ENCODE measurements at places on chromosomes 5 and 9. TPM values are rescaled to one million over a fixed set of nuclear protein-coding genes. Genes with fewer than 3 reads are reported as not detected.
A peak's percentile ranks its signal among the peaks of the same experiment; 100 is the strongest.

GRCh38 chr5:76204713-76205112, 121.5 kb downstream of the SV2C start:
- DNase-seq, result no peak

- no peak for DNase-seq
Measured at GRCh38 chr5:139430015-139430414, 9.3 kb downstream of the DNAJC18 start.

DNA sequence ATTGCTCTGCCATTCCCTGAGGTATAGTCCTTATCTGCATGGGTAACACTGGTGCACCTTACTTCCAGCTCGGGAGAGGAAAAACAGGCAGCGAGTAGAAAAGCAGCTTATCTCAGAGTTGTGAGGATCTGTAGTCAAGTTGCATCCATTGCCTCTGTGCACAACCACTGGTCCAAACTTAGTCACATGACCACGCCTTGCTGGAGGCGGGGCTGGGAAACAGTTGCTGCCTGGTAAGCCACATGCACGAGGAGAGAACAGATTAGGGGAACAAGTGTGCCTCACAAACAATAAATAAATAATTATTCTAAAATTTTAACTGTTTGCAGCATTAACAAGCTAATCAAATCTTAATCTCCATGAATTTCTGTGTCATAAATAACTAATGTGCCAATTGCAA, 18.6 kb downstream of the ZNF622 start:
- peak; percentile 21 for DNase-seq

DNA sequence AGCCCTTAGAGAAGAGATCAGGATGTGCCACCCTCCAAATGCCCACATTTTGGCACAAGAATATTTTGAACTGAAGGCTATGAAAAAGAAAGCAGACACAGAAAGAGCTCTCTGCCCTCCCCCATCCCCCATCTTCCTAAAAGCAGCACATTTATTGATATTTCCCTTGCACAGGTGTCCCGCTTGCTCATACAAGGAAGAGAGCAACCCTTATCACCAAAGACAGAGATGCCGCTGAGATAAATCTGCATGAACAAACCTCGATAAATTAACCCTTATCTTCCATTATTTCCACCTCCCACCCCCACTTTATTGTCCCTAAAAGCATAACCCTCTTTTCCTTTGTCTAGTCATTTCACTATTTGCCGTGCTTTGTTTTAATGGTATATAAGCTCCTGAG, 1.8 kb downstream of the SLC28A3 start:
- no peak for DNase-seq

DNA sequence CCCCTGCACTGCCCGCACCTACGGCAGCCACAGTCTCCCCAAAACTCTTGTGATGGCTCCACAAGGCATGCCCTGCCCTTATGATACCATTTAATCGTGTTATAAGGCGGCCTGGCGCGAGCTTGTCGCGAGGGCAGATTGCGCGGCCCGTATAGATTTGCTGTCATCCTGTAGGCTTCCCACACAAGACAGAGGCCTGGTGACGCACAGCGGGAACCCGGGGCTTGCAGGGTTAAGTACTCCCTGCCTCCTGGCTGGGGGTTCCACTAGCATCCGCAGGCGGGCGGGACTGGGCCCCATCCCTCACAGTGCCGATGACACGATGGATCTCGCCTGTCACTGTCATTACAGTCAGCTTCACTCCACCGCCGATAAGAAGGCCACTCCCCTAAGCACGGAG, 364.9 kb upstream of the IRX2 start:
- DNase-seq, result peak; percentile 7

DNA sequence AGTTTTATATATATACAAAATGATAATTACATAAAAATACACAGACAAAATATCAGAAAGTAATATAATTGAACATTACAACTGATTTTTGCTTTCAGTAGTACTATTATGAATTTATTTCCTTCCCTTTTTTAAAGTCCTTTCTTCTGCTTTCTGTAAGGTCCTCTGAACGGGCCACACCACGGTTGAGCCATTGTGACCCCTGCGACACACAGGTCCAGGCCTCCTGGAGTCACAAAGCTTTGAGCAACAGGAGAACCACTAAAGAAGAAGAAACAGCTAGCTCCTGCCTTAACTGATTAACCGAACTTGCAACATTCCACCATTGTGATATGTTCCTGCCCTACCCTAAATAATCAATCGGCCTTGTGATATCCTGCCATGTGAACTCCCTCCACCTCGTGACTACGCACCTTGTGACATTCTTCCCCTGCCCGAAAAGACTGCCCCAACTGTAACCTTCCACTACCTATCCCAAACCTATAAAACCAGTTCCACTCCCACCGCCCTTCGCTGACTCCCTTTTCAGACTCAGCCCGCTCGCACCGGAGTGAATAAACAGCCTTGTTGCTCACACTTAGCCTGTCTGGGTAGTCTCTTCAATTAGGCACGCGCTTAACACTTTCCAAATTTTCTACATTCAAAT, 375.0 kb upstream of the RFX3 start:
- DNase-seq, result no peak

DNA sequence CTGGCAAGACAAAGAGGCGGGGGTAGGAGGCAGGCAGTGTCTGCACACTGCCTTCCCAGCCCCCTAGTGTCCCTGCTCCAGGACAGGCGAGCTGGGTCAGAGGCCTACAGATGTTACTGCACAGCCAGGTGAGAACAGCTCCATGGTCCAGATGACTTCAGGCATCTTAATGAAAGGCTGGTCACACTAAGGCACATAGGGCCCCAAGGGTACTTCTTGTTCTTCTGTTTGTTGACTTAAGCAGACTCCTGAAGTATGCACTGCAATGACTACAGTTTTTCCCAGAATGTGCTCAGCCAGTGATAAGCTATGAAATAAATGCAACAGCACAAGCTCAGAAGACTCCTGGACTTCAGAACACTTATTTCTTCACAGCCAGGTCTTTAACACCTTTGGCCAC, 27.4 kb downstream of the ATPSCKMT start:
- no peak for DNase-seq

DNA sequence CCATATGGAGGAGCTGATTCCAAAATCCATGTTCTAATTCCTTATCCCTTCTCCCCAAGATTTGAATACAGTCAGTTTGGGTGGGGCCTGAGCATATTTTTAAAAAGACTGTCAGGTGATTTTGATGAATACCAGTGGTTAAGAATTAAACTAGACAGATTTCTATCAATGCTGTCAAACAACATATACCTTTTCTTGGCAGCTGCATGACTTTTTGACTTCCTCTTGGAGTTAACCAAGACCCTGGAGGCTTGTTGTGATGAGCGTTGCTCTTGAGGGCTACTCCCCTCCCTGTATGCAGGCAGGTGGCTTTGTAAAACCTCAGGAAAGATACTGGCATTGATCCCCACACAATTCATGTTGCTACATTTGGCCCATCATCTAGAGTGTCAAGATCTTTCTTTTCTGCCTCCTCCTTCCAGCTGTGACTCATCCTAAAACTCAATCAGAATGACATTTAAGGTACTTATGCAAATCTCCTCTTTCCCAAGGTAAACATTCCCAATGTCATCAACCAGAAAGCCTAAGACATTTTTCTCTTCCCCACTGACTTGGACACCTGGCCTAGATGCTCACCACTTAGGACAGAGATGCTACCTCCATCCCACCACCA, 61.7 kb downstream of the PPP2R2B start:
- no peak for DNase-seq

- DNase-seq, result no peak
Measured at GRCh38 chr9:112112519-112112918, 62.6 kb downstream of the SUSD1 start.

- no peak for DNase-seq
Measured at GRCh38 chr5:146041180-146041789, 64.1 kb downstream of the PLAC8L1 start.

GRCh38 chr5:158484150-158484549, 615.6 kb downstream of the EBF1 start:
- no peak for DNase-seq

GRCh38 chr5:135263022-135263668, 135.9 kb downstream of the MACROH2A1 start:
- no peak for DNase-seq

- DNase-seq, result no peak
Measured at GRCh38 chr9:126676102-126676684, 62.5 kb downstream of the LMX1B start.

GRCh38 chr5:150001660-150002486, 1.3 kb downstream of the HMGXB3 start:
- DNase-seq, result peak; percentile 79

DNA sequence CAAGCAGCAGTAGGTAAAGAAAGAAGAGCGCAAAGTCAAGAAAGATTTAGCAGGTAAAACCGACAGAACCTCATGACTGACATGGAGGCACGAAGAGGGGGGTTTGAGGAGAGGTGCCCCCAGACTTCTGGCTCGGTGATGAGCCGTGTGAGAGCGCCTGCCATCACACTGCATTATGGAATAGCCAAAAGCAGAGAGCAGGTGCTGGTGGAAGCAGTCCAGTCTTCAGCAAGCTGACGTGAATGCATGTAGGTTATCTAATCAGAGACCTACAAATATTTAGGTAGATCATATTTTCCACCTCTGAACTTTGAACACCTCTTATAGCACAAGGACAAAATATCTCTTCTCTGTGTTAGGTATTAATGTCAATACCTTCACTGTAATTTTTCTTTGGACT, 68.4 kb downstream of the RNF130 start:
- no peak for DNase-seq

DNA sequence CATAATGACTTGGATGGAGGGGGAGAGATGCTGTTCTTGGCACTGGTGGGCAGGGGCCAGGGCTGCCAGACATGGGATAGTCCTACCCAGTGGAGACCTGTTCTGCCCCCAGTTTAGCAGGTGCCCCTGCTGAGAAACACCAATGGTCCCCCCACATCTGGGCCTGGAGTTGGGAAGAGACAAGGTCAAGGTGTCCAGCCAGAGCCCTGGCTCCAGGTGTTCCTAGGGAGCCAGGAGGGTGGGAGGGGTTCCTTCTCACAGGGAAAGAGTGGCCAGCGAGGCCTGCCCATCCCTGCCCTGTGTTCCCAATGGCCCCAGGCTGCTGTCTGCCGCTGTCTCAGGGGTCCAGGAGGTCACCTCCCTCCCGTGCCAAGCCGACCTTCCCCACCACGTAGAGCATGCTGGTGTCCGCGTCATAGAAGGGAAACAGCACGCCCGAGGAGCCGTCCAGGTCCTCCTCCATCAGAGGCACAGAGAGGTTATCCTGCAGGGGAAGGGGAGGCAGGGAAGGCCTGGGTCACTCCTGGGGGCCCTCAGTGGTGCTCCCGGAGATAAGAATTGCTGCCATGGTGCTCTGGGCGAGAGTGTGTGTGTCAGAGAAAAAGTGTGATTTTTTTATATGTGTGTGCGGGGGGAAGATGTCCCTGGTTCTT, 11.7 kb upstream of the TRIM14 start:
- DNase-seq, result no peak

DNA sequence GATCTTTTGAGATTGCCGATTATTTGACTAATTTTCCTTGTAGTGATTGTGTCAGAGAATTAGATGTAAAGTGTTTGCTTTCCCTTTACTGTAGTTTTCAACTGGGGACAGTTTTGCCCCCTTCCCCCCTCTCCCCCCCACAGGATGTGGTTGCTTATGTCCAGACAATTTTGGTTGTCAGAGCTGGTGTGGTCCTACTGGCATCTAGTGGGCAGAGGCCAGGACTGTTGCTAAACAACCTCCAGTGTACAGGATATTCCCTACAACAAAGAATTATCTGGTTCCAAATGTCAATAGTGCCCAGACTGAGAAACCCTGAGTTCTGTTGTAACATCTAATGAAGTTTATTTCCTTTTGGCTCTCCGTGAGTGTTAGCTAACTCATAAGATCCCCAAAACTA, 20.0 kb downstream of the TMEFF1 start:
- DNase-seq, result no peak

Gene PNPLA7
- total RNA-seq, result 3.1 TPM

Gene TCOF1
- 145 TPM for total RNA-seq

Gene DOCK2
- total RNA-seq, result 189 TPM

Gene ZNF367
- total RNA-seq, result 24.2 TPM

Gene TLR4
- total RNA-seq, result not detected

Gene TLX3
- not detected for total RNA-seq

Gene WDR36
- total RNA-seq, result 61.7 TPM

Gene SLC2A8
- 1.7 TPM for total RNA-seq
